Activated T-helper 1 cell treated with anti-CD3 and anti-CD28 coated beads, Interleukin-12 subunit alpha, Interleukin-12 subunit beta, Interleukin-2, Interleukin-4 antibody, amounts not matched to agents 30 ng/mL and 10 ng/mL and 1 ng/mL, durations not matched to agents 14 hours and 24 hours and 36 hours (primary cell): ENCODE measurements at places on chromosomes 2 and 18. TPM values are rescaled to one million over a fixed set of nuclear protein-coding genes. Genes with fewer than 3 reads are reported as not detected.
A peak's percentile ranks its signal among the peaks of the same experiment; 100 is the strongest.

The SDC1 gene
- total RNA-seq = 0.26 and 0.27 TPM in 2 replicates

The PJVK gene
- total RNA-seq = 1.1 and 2.5 TPM in 2 replicates

The SERPINB13 gene
- total RNA-seq = not detected in 2 replicates

The NCKAP5 gene
- total RNA-seq = not detected in 2 replicates

The UGT1A10 gene
- not detected in 2 replicates for total RNA-seq

The RAX gene
- total RNA-seq = not detected in 2 replicates

The FBXO36 gene
- 0.31 and 0.42 TPM in 2 replicates for total RNA-seq

The CBLN2 gene
- total RNA-seq = not detected in 2 replicates

The GCG gene
- not detected in 2 replicates for total RNA-seq

GRCh38 chr2:6627316-6627715 is 238.4 kb downstream of the CMPK2 start:
- H3K4me3 ChIP-seq = no peak overlapping the region
- DNase-seq = no peak
- H3K27ac ChIP-seq = no peak overlapping the region
- H3K36me3 ChIP-seq = no peaks in the 10 kb centered on the region

DNA sequence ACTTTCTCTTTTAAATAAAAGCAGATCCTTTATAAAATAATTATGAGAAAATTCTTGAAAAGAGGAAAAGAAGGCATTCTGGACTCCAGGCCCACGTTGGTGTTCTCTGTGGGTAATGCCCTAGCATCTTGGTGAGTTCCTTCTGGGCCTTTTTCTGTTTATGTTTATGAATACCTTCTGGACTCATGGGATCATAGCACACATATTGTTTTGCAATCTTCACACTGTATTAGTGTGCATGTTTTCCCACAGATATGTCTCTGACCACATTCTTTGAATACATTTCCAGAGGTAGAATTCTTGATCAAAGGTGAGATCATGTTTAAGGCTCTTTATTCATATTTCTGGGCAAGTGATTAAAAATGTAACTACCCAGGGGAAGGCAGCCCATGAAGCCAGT is 15.9 kb downstream of the GLI2 start:
- DNase-seq = no peak
- no peaks in the 10 kb centered on the region for H3K4me1 ChIP-seq
- peaks cover 5% of the 10 kb centered on the region for H3K27me3 ChIP-seq
- H3K4me3 ChIP-seq = no peak overlapping the region
- no peaks in the 10 kb centered on the region for H3K36me3 ChIP-seq
- H3K27ac ChIP-seq = no peak overlapping the region

DNA sequence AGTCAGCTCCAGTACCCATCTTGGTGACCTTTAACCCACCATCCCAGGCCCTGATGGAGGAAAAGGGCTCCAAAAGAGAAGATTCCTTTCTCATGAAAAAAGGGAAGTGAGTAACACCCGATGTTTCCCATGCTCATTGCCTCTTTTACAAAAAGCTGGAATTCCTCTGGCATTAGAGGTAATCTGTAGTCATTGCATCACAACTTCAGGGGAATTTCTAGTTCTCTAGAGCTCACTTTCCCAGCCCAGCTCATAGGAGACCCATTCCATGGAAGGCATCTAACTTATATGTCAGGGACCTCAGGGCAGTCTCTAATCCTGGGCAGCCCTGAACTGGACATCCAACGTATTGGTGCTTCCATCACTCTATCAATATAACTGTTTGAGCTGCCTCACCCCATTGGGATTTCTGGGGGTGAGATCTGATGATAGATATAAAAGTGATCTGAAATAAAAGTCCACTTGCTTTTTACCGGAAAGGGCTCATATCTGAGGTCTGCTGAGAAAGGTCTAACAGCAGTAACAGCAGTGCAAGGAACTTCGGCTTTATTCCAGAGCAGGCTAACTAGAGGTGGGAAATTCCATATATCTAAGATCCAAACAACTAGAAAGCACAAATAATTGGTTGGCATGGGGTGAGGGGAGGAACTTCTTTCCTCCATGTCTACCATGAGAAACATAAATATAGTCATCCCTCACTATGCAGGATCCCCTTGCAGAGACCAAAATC is 106.1 kb downstream of the ETAA1 start:
- no peaks in the 10 kb centered on the region for H3K36me3 ChIP-seq
- DNase-seq = no peak

DNA sequence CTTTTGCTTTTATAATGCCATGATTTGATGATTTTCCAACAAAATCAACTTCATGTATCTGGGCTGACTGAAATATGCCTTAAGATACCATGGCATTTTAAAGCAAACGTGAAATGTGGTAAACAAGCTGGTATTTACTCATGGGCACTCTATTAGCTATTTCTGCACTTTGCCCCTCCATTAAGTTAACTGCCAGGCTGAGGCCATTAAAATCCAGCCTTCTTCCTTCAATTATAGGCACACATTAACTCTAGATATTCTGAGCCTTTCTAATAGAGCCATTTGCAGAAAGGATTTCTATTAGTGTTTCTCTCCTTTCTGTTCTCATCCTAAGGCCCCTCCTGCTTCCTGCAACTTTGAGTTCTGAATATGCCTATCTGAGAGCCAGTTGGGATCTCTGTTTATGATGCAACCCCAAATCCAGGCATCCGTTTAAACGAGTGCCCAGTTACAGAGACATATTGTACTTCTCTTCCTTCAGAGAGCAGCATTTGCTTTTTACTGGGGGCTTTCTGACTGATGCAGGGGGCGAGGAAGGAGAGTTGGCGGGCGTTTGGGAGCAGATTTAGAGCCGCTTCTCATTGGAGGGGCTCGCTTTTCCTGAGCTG is 1.6 kb upstream of the KCNJ3 start:
- no peak overlapping the region for H3K27ac ChIP-seq
- H3K4me1 ChIP-seq = no peaks in the 10 kb centered on the region
- DNase-seq = no peak
- H3K4me3 ChIP-seq = no peak overlapping the region
- peaks cover 30% of the 10 kb centered on the region for H3K27me3 ChIP-seq

GRCh38 chr18:9861933-9862332 is 23.8 kb upstream of the TXNDC2 start:
- H3K4me1 ChIP-seq = peaks cover 7% of the 10 kb centered on the region
- peaks cover 2% of the 10 kb centered on the region for H3K27me3 ChIP-seq
- H3K4me3 ChIP-seq = peak overlapping the region; percentile 31
- no peak for DNase-seq
- peak overlapping the region; percentile 53 for H3K27ac ChIP-seq

DNA sequence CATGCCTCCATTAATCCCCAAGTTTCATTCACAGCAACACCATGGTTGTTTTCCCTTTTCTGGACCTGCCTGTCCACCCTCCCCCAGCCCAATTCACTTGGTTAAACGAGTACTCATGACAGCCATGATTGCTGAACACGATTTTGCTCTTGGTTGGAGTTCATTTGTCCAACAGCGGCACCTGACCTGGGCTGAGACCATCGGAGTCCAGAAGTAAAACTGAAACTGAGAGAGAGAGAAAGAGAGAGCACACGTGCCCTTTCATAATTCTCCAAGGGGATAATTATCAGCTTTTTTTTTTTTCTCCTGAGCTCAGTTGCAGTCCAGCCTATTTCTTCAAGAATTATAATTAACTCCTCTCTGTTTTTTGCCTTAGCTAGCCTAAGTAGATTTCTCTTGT is 13.7 kb upstream of the KIF5C start:
- peaks cover 15% of the 10 kb centered on the region for H3K27me3 ChIP-seq
- no peaks in the 10 kb centered on the region for H3K36me3 ChIP-seq
- no peak for DNase-seq

DNA sequence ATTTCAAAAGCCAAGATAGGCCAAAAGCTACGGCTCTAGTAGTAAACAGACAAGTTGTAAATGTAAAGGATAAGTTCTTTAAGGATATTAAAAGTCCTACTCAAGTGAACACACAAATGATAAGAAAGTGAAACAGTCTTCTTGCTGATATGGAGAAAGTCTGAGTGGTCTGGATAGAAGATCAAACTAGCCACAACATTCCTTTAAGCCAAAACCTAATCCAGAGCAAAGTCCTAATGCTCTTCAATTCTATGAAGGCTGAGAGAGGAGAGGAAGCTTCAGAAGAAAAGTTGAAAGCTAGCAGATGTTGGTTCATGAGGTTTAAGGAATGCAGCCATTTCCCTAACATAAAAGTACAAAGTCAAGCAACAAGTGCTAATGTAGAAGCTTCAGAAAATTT is 111.7 kb upstream of the ZEB2 start:
- H3K4me3 ChIP-seq = no peak overlapping the region
- DNase-seq = no peak
- H3K27me3 ChIP-seq = peaks cover 2% of the 10 kb centered on the region
- no peak overlapping the region for H3K27ac ChIP-seq
- no peaks in the 10 kb centered on the region for H3K36me3 ChIP-seq

GRCh38 chr2:62660582-62661262 is 44.8 kb upstream of the EHBP1 start:
- no peak for DNase-seq
- no peaks in the 10 kb centered on the region for H3K36me3 ChIP-seq
- H3K27ac ChIP-seq = no peak overlapping the region

DNA sequence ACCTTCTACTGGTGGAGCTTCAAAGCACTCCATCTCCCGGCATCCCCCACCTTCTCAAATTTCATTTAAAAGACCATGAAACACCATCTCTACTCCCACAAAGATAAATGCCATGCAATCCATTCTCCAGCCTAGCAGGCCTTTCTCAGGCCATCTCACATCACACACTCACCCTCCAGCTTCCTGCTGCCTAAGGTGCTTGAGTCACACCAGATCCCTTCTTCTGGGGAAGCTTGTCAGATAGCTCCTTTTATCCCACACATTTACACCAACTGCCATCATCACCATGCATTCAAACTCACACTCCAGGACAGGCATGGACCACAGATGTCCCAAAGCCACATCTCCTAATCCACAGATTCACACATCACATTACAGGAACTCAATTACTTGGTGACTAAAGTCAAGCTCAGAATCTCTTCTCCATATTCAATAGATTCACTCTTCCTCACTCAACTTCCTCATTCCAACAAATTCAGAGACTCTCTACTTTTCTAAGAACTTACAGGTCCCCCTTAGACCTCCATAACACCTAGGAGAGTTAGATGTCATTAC is 292.5 kb downstream of the TNS1 start:
- H3K36me3 ChIP-seq = no peaks in the 10 kb centered on the region
- no peak overlapping the region for H3K4me3 ChIP-seq
- H3K4me1 ChIP-seq = no peaks in the 10 kb centered on the region
- no peak for DNase-seq
- H3K27me3 ChIP-seq = no peaks in the 10 kb centered on the region

DNA sequence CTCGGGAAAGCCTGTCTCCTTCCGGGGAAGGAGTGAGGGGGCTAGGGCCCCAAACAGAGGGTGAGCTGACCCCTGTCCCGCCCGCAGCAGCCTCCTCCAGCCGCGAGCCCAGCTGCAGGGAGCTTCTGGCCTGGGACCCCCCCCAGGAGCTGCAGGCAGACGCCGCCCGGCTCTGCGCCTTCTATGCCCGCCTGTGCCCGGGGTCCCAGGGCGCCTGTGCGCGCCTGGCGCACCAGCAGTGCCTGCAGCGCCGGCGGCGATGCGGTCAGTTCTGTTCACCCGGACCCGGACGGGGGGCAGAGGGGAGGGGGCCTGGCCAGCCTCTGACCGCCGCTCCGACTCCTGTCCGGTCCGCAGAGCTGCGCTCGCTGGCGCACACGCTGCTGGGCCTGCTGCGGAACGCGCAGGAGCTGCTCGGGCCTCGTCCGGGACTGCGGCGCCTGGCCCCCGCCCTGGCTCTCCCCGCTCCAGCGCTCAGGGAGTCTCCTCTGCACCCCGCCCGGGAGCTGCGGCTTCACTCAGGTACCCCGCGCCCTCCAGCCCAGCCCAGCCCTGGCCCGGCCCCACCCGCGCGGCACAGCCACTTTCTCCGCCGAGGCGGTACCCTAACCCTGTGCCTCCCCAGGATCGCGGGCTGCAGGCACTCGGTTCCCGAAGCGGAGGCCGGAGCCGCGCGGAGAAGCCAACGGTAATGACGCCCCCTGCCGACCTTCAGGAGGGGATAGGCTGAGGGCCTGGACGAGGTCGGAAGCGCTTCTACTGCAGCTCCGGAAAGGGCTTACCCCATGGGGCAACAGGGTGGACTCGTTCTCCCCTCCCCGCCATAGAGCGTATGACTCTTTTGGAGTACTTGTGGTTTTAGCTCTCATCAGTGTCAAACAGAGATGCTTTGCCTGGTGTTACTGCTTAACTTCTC is 2.0 kb upstream of the CHRND start:
- no peak overlapping the region for H3K27ac ChIP-seq
- no peaks in the 10 kb centered on the region for H3K36me3 ChIP-seq
- no peak for DNase-seq

- no peaks in the 10 kb centered on the region for H3K36me3 ChIP-seq
- no peak for DNase-seq
- H3K27ac ChIP-seq = no peak overlapping the region
- peaks cover 6% of the 10 kb centered on the region for H3K4me1 ChIP-seq
- no peak overlapping the region for H3K4me3 ChIP-seq
Measured at GRCh38 chr2:204205538-204205937, 269.0 kb downstream of the ICOS start.

DNA sequence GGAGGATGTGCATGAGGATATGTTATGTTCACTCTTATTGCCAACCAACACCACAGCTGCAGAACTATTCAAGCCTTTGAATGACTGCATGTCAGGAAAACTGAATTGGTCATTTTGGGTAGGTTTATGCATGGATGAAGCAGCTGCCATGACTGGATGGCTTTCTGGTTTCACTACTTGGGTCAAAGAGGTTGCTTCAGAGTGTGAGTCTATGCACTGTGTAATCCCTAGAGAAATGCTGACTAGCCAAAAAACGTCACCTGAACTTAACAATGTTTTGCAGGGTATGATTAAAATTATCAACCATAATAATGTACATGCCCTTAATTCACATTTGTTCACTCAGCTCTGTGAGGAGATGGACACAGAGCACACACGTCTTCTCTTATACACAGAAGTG is 206.7 kb upstream of the RBBP8 start:
- H3K27me3 ChIP-seq = peaks cover 2% of the 10 kb centered on the region
- H3K4me1 ChIP-seq = no peaks in the 10 kb centered on the region
- DNase-seq = no peak
- H3K36me3 ChIP-seq = no peaks in the 10 kb centered on the region

DNA sequence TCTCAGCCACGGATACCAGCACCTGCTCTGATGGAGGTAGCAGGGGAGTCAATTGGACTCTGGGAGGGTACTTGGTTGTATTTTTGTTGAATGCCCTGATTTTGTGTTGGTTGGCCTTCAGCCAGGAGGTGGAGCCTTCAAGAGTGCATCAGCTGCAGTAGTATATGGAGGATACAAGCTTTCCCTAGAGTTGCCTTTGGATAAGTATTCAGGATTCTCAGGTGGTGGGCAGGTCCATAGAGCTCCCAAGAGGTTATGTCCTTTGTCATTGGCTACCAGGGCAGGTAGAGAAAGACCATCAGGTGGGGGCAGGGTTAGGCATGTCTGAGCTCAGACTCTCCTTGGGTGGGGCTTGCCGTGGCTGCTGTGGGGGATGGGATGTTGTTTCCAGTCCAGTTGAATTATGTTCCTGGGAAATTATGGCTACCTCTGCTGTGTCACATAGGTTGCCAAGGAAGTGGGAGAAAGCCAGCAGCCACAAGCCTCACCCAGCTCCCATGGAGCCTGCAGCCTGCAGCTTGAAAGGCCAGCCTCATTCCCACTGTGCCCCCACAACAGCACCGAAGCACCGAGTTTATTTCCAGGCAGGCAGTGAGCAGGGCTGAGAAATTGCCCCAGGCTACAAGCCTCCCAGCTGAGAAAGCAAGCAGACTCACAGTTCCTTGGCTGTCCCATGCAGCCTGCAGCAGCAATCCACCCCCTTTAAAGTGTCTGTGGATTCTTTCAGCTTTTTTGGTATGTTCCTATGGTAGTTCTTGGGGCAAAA is 38.6 kb upstream of the CHST9 start:
- H3K27ac ChIP-seq = no peak overlapping the region
- H3K4me1 ChIP-seq = no peaks in the 10 kb centered on the region
- H3K36me3 ChIP-seq = no peaks in the 10 kb centered on the region
- DNase-seq = no peak
